IMR-90 (cell line): ENCODE measurements at places on chromosomes 6 and 20. TPM values are rescaled to one million over a fixed set of nuclear protein-coding genes. Genes with fewer than 3 reads are reported as not detected.
A peak's percentile ranks its signal among the peaks of the same experiment; 100 is the strongest.

DNA sequence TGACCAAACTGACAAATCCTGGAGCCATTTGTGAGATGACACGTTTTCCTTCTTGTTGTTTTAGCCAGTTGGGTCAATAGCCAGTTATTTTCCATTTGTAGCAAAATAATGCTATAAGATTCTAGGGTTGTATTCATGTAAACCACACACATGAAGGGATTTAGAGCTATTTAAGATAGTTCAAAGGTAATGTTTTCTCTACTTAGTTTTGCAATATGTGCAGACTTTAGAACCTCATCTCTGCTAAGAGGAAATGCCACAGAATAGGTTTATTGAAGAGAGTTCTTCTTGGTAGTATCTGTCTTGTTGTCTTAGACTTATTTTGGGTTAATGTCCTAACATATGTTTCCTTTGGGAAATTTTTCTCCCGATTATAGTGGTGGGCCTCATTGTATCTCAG is 213.5 kb upstream of the RIMS1 start:
- DNase-seq = no peak

GRCh38 chr20:35820715-35821114 is 48.9 kb downstream of the PHF20 start:
- DNase-seq = peak; percentile 52

- DNase-seq = peak; percentile 93
These were observed 135.6 kb upstream of the SLC22A23 start for GRCh38 chr6:3592371-3592941.

The KCNQ2 gene
- total RNA-seq = not detected in 2 replicates
